ENCODE measurements at places on chromosomes 11 and 22. TPM values are rescaled to one million over a fixed set of nuclear protein-coding genes. Genes with fewer than 3 reads are reported as not detected.

Gene OR51V1
- polyA plus RNA-seq, result not detected

Gene PANX3
- not detected for polyA plus RNA-seq

Gene GAL3ST3
- not detected for polyA plus RNA-seq

Gene GRM5
- polyA plus RNA-seq, result 0.02 TPM

Gene PATZ1
- polyA plus RNA-seq, result 6.0 TPM

Gene OR52H1
- polyA plus RNA-seq, result not detected

Gene CASP1
- 39.4 TPM for polyA plus RNA-seq

Gene RNF26
- 16.2 TPM for polyA plus RNA-seq

Gene ANKRD42
- 2.2 TPM for polyA plus RNA-seq

Gene SMC1B
- polyA plus RNA-seq, result not detected

Gene GRAP2
- polyA plus RNA-seq, result 1.3 TPM

Gene KLHL22
- polyA plus RNA-seq, result 6.3 TPM

Gene KCNJ4
- polyA plus RNA-seq, result not detected

Gene ANAPC15
- 60.0 TPM for polyA plus RNA-seq

Gene PHETA2
- polyA plus RNA-seq, result 6.1 TPM

Gene TST
- 108 TPM for polyA plus RNA-seq

Gene MPZL2
- polyA plus RNA-seq, result 150 TPM

Gene SPDYC
- not detected for polyA plus RNA-seq

Gene KRTAP5-8
- 0.31 TPM for polyA plus RNA-seq

Gene SAA4
- polyA plus RNA-seq, result not detected

Gene ELFN2
- polyA plus RNA-seq, result 0.02 TPM

Gene HBE1
- not detected for polyA plus RNA-seq

Gene CCDC87
- polyA plus RNA-seq, result 0.12 TPM

Gene PTGDR2
- 0.41 TPM for polyA plus RNA-seq
